ENCODE measurements at places on chromosomes 16 and 17. TPM values are rescaled to one million over a fixed set of nuclear protein-coding genes. Genes with fewer than 3 reads are reported as not detected.

GRCh38 chr16:80887062-80887461, 82.7 kb upstream of the CDYL2 start:
- DNase-seq: no peak

Gene GINS2
- total RNA-seq: 6.1 TPM

GRCh38 chr17:80892900-80893603, 98.6 kb upstream of the CHMP6 start:
- DNase-seq: no peak

Gene GRAP
- total RNA-seq: not detected

- no peak for DNase-seq
Measured at GRCh38 chr16:89354325-89354724, 136.0 kb downstream of the ANKRD11 start.

- DNase-seq: no peak
Measured at GRCh38 chr16:15032547-15033308, 23.1 kb downstream of the NTAN1 start.

GRCh38 chr17:81076141-81076679, 41.3 kb downstream of the BAIAP2 start:
- no peak for DNase-seq

DNA sequence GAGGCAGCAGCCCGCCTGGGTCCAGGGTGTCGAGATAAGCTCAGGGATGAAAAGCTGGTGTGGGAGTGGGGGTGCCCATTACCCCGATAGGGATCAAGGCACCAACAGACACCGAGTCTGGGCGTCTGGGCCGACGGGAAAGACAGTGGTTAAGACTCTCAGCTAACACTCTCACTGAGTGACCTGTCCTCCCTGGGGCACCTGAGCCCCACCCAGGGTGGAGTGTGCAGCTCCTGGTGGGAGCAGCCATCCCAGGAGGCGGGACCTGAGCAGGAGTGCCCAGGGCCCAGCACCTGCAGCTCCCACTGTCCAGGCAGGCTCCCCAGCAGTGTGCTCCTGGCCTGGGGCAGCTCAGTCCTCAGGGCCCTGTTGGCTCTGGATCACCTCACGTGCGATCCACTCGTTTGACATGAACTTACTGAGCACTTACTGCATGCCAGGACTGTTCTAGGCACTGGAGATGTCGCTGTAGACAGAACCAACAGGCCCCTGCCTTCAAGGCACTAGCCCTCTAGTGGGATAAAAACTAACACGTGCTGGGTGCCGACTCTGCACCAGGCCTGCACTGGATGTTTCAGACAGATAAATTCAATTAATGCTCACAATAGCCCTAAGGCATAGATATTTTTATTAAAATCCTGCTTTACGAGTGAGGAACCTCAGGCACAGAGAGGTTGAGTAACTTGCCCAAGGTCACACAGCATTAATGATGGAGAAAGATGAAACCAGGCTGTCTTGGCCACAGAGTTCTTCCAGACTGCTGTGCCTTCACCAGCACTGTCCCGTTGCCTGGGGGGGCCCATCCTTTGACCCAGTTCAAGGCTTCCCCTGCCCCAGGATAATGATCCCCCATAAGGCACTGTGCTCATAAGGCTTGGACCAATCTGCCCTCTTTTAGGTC, 1.9 kb downstream of the EVPLL start:
- DNase-seq: no peak

- DNase-seq: no peak
Measured at GRCh38 chr17:27921077-27921476, 27.9 kb upstream of the LYRM9 start.

Gene CLEC10A
- total RNA-seq: 0.24 TPM

- DNase-seq: no peak
Measured at GRCh38 chr16:2985893-2986355, 5.7 kb upstream of the PKMYT1 start.

DNA sequence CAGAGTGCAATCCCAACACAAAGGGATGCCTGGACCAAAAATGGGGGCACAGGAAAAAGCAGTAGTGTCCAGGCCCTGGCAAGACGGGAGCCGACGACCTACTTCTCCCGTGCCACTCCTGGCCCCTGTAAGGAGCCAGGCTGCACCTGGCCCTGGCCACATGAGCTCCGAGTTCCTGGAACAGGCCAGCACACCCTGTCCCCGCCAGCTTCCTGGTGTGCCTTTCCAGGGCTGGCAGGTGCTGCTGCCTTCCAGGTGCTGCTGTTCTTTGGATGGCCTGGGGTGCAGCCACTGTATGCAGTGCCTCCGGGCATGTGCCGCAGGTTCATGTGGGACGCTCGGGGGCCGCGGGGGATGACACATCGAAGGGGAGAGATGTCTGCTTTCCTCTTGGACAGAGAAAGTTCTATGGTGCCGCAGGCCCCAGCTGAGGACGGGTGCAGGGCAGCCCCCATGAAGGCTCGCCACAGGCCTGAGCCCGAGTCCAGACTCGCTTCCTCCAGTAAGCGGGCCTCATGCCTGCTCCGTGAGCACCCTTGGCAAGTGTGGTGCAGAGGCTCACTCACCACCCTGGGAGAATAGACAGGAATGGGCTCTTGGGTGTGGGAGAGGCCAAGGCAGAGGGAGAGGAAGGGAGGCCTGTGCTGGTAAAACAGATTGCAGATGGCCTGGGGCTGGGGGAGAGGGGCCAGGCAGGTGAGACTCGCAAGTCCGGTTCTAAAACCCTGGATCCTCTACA, 54.7 kb upstream of the FASN start:
- no peak for DNase-seq

Gene FNDC8
- not detected for total RNA-seq

Gene ASGR1
- total RNA-seq: 59.6 TPM

DNA sequence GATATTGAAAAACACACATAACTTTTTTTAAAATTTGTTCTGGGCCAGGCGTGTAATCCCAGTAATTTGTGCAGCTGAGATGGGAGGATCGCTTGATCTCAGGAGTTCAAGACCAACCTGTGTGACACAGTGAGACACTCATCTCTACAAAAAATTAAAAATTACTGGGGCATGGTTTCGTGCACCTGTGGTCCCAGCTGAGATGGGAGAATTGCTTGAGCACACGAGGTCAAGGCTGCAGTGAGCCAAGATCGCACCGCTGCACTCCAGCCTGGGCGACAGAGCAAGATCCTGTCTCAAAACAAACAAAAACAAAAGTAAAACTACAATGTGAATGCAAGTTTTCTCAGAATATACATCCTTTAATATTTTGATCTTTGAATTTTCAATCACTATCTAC, 15.1 kb downstream of the C16orf54 start:
- DNase-seq: no peak

GRCh38 chr16:85569615-85570212, 43.4 kb upstream of the GSE1 start:
- DNase-seq: no peak

Gene ORMDL3
- 73.3 TPM for total RNA-seq

- DNase-seq: no peak
Measured at GRCh38 chr16:56960681-56961281, 969 bp upstream of the CETP start.

DNA sequence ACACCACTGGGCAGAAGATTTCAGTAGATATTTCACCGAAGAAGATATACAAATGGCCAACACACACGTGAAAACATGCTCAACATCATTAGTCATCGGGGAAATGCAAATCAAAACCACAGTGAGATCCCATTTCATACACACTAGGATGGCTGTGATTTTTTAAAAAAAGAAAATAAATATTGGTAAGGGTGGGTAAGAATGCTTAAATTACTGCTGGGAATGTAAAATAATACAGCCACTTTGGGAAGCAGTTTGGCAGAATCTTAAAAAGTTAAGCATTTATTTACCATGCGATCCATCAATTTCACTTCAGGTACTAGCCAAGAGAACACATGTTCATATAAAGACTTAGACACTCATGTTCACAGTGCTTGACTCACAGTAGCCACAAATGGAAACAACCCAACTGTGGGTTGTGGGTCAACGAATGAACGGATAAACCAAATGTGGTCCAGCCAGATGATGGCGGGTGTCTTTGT, 6.5 kb upstream of the C16orf74 start:
- no peak for DNase-seq

DNA sequence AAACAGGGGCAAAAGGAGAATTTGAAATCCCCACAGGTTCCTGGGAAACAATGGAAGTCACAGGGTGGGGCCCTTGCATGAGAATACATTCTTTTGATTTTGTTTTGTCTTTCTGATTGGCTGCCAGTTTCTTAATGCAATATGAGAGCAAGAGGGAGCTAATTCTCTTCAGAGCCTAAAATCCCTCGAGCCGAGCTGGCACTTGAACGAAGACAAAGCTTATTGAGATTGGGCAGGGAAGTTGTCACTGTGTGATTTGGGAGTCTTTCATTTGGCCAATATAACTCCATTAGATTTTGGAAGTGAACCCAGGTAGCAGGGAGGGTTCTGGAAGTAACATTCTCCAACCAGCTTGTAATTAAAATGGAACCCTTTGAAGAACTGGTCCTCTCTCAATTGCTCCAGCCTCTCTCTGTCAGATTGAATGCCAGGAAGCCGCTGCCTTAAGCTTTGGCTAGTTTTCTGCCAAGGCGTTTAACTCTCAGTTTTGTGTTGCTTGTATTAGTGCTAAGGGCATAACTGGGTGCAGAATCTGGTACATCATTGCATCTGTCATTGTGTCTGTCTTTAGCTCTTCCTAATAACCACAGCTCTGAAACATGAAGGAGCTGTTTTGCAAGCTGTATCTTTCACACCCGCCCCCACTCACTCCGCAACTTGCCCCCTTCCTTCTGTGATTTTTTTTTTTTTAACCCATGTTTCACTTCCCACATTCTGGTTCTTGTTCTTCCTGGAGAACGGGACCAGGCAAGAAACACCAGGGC, 272.0 kb downstream of the MAF start:
- no peak for DNase-seq

DNA sequence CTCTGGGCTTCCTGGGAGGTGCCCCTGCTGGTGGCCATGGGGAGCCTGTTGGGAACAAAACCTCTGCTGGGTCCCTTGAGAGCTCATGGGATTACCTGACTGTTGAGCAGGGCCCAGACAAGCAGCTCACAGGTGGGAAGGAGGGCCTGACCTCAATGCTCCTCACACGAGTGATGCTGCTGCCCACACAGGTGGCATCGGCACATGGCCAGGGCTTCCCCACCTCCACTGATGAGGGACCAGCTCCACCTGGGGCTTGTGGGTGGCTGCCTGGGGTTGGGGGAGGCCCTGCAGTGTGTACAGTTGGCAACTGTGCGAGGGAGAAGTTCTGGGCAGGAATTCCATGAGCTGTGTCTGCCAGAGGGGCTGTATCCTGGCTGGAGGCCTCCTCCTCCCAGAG, 87.8 kb upstream of the NLRP1 start:
- DNase-seq: no peak

Gene NOG
- 10.7 TPM for total RNA-seq

Gene RPH3AL
- 7.0 TPM for total RNA-seq

Gene TRIM37
- total RNA-seq: 20.3 TPM

Gene RPL38
- 276 TPM for total RNA-seq

DNA sequence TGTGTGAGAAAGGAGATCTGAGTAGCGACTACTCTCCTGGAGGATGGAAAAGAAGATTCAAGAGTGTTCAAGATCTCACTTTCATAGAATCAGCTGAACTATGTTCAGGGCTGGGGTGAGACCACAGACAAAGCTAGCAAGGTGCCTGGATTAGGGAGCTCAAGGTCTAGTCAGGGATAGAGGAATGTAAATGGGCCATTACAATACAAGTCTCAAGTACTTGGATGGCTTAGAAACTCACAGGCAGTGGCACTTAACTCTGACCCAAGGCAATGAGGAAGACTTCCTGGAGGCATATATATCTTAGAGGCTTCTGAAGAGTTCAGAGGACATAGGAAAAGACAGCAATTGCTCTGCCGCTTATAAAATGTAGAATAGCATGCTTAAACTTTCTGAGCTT, 184.9 kb upstream of the CDH11 start:
- no peak for DNase-seq

- DNase-seq: no peak
Measured at GRCh38 chr17:17469996-17470395, 6.8 kb upstream of the MED9 start.

DNA sequence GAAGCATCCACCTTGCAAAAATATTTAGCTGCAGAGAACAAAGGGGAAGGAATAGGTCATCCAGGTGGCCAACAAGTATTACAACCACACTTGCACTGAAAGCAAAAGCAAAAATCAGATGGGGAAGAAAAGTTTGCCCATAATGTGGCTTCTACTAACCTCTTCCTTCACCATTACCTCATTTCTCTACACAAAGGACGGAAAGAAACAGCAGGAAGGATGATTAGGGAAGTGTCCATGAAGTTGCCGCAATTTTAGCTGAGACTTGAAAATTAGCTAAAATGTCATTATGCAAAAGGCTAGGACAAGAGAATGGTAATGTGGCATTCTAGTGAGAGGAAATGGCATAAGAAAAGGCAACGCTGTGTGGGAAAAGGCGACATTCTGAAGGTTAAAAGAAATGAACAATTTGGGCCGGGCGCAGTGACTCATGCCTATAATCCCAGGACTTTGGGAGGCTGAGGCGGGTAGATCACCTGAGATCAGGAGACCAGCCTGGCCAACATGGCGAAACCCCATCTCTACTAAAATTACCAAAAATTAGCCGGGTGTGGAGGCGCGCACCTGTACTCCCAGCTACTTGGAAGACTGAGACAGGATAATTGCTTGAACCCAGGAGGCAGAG, 13.7 kb downstream of the KANSL1 start:
- no peak for DNase-seq

Gene CTRB1
- not detected for total RNA-seq

DNA sequence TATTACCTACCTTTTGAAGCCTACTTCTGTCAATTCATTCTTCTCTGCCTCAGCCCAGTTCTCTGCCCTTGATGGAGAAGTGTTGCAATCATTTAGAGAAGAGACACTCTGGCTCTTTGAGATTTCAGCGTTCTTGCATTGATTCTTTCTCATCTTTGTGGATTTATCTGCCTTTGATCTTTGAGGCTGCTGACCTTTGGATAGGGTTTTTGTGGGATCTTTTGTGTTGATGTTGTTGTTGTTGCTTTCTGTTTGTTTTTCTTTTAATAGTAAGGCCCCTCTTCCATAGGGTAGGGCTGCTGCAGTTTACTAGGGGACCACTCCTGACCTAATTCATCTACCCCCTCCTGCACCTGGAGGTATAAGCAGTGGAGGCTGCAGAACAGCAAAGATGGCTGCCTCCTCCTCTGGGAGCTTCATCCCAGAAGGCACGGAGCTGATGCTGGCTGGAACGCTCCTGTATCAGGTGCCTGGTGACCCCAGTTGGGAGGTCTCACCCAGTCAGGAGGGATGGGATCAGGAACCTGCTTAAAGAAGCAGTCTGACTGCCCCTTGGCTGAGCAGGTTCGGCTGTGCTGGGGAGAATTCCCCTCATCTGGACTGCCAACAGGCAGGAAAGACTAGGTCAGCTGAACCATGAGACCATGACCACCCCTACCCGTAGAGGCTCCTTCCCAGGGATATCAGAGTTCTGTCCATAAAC, 28.0 kb downstream of the NFATC3 start:
- no peak for DNase-seq

Gene KRT9
- not detected for total RNA-seq

Measured in hepatocyte (in vitro differentiated cells).